Activated CD4-positive, CD25-positive, alpha-beta regulatory T cell treated with anti-CD3 and anti-CD28 coated beads, Interleukin-2, amount 50 U/mL, for 24 hours (primary cell): ENCODE measurements at places on chromosomes 3 and 15.
A peak's percentile ranks its signal among the peaks of the same experiment; 100 is the strongest.

- ATAC-seq = no peak
These were observed 66.1 kb upstream of the NR2F2 start for GRCh38 chr15:96264351-96264798.

DNA sequence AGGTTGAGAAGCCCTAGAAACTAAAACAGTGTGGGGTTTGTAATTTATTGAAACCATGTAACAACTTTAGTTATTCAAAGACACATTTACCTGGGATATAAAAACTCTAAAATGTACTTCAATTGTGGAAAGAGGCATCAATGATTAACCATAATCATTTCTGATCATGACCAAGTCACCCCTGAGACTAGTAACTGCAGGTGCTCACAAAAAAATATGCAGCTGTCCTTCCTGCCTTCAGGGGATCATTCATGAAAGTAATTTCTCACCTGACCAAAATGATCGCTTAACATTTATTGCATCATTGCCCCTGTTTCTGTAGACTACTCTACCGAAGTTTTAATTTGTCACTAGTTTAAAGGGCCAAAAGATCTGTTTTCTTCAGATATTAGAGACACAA is 9.0 kb downstream of the ACP3 start:
- ATAC-seq = no peak

- ATAC-seq = no peak
These were observed 30.9 kb downstream of the BHLHE40 start for GRCh38 chr3:5010140-5010539.

DNA sequence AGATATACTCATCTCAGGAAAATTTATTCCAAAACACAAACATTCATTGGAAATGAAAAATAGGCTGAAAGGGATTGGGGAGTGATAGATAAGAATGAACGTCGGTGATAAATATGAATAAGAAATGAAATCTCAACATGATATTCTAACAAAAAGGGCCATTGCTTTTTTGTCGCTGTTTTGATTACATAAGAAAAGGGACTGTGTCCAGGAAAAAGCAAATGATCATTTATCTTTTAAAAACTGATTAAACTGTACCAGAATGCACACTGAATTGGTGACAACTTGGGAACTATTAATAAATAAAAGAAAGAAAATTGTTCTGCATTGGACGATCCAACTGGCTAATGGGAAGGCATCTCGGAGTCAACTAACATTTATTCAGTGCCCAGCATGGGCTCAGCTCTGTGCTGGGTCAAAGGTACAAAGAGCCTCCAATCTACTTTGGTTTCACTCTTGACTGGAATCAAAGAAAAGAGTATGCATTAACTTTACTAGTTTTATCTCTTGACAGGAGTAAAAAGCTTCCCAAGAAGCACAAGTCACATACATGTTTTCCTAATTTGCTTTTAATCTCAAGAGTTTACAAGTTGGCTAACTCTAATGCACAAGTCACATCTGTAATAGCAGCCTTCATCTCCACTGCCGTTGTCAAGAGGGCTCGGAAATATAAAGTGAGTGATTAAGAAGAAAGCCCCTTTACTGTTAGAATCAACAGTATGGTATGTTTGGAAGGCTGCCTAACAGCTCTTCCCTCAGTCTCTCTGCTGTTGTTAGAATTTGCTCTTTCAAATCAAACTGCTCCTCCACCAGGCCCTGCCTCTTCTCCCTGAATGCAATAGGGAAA is 280.0 kb downstream of the IGSF11 start:
- no peak for ATAC-seq

DNA sequence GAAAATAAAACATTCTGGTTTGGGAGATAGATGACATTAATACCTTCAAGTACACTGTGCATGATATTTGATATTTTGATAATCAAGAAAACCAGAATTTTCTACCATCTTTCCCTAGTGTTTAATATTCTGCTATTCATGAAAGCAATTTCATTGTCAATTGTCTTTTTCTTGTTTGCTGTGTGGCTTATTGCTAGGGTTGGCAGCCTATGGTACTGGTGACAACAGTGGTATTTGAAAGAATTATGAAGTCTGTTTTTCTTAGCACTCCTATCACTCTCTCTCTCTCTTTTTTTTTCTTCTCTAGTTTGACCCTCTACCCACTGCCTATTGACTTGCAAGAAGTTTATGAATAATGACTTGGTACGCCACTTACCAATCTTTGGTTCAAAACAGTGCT is 15.4 kb downstream of the RNF13 start:
- ATAC-seq = no peak

GRCh38 chr15:52975941-52976449 is 185.9 kb upstream of the ONECUT1 start:
- no peak for ATAC-seq

- ATAC-seq = no peak
These were observed 188.6 kb downstream of the SHQ1 start for GRCh38 chr3:72659596-72659995.

DNA sequence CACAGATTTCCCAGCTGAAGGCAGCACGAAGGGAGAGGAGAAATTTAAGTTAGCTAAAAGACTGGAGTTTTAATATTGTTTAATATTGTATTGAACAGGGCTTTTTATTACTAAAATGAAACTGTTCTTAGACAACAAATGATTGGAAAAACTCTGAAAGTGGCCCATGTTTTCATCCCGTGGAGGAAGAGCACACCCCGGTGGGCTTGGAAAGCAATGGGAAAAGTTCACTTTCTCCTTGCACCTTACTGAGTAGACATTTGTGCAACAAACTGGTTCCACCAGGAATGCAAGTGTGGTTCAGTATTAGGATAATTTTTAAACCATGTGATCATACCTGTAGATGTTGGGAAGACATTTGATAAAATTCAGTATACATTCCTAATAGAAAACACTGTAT is 8.2 kb upstream of the ESYT3 start:
- ATAC-seq = no peak

- ATAC-seq = peak; percentile 85
These were observed 67.4 kb downstream of the CBLB start for GRCh38 chr3:105801397-105801796.

GRCh38 chr15:36185438-36185837 is 394.0 kb upstream of the CDIN1 start:
- no peak for ATAC-seq

- no peak for ATAC-seq
These were observed 3.3 kb downstream of the DET1 start for GRCh38 chr15:88543065-88543776.
